ENCODE measurements at places on chromosomes 7 and 10.

GRCh38 chr10:71714592-71714991, 5.0 kb downstream of the C10orf105 start:
- no peak for DNase-seq

DNA sequence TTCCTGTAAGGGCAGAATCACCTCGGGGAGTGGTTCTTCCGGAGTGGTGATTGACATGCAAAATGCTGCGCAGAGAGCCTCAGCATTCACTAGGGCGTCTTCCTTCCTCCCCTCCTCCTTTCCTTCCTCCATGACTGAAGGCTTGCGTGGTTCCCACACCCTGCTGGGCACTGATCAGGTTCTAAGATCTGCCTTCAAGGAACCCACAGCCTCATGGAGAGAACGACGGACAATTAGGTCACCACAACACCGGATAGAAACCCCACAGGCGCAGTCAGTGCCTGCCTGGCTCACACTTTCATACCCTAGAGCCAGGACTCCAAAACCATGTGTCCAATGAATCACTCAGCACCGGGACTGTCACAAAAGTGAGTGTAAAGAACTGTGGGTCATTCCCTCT, 131.3 kb downstream of the DPP6 start:
- no peak for DNase-seq

- no peak for DNase-seq
Measured at GRCh38 chr10:489330-489729, 200.1 kb downstream of the DIP2C start.

- DNase-seq, result no peak
Measured at GRCh38 chr7:149717481-149717880, 55.9 kb downstream of the ZNF467 start.
